ENCODE measurements at places on chromosomes 11 and 22. TPM values are rescaled to one million over a fixed set of nuclear protein-coding genes. Genes with fewer than 3 reads are reported as not detected.
A peak's percentile ranks its signal among the peaks of the same experiment; 100 is the strongest.

The CABP4 gene
- total RNA-seq: 0.27 TPM

The LRRC10B gene
- 5.0 TPM for total RNA-seq

The NCAM1 gene
- total RNA-seq: 421 TPM

DNA sequence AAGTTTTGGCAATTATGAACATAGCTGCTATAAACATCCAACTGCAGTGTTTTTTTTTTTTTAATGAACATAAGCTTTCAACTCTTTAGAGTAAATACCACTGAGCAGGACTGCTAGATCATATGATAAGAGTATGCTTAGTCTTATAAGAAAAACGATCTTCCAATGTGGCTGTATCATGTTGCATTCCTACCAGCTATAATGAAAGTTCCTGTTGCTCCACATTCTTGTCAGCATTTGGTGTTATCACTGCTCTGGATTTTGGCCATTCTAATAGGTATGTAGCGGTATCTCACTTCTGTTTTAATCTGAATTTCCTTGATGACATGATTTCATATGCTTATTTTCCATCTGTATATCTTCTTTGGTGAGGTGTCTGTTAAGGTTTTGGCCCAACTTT, 50.4 kb downstream of the PDGFD start:
- no peak for DNase-seq

GRCh38 chr11:115145324-115145723, 358.9 kb downstream of the CADM1 start:
- DNase-seq: no peak

- no peak for DNase-seq
Observed at GRCh38 chr11:10857459-10857708, 469 bp downstream of the ZBED5 start.

- DNase-seq: no peak
Observed at GRCh38 chr11:116317212-116317611, 455.6 kb downstream of the BUD13 start.

DNA sequence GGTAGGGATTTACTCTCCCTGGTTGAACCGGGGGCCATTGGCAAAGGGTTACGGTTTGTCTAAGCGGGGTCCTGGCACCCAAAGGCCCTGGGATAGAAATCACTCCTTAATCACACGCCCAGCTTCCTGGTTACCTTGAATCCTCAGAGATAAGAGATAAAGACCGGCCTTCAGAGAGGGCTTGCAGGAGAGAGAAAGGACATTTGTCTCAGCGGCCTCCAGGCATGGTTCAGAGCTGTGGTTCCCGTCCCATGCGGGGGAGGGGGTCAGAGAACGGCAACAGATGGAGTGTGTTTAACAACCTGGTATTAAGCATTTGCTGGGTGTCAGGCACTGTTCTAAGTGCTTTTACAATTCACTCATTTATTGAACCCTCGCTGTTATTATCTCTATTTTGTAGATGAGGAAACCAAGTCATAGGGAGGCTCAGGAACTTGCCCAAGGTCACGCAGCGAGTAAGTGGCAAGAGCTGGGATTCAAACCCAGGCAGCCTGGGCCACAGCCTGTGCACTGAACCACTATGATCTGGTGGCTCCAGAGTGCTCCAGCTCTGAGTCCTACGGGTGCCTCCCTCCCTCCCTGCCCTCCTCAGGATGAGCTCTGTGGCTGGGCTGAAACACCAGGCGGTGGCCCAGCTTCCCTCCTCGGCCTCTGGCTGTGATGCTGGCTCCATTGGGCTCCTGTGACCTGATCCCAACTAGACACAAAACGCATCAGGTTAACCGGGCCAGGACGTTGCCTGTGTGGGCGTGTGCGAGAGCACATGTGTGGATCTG, 18.6 kb downstream of the LRRC10B start:
- no peak for DNase-seq

DNA sequence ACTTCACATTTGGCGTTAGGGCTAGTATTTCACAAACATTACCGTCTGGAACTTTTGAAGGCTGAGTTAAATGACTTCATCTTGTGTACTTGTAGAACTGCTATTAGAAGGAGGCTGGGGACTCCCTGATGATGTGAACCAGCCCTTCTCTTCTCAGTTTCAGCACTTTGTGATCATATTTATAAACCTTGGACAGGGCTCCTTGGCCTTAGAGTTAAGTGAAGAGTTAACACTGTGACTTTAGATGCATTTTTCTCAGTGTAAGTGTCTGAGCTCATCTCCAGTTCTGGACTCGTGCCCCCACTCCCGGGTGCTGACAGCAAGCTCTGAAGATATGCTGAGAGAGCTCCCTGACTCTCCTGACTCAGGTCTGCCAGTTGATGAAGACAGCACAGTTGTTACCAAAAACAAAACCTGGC, 8.4 kb downstream of the MIAT start:
- DNase-seq: no peak

DNA sequence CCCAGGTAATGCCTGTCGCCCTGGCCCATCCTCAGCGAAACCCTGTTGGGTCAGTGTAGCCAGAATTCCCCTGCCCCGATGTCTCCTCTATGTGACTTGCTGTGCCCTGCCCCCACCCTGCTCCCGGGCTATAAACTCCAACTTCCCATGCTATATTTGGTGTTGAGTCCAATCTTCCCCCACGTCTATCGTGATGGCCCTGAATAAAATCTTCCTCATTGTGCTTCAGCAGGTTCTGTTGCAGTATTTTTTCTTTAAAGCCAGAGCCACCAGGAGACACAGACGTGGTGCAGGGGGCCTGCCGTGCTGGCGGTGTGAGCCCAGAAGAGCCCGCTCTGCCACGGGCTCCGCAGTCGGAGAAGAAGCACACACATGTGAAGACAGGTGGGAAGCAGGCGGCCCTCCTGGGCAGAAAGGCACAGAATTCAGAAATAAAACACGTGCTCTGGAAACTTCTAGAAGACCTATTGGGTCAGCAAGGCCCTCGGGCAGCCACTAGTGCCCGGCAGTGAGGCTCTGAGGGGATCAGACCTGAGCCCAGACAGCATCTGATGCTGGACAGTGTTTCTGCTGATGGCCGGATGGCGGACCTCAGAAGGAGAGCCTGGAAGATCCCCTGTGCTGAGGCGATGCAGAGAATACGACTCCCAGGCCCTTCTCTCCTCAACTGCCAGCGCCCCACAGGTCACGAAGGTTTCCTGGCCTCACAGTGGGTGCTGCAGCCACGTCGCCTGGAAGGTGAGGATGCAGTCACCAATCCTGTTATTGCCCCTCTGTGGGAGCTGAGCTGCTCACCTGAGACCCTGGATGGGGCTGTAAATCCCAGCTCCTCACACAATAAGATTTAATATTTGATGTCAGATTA, 501.9 kb downstream of the BRD1 start:
- no peak for DNase-seq

DNA sequence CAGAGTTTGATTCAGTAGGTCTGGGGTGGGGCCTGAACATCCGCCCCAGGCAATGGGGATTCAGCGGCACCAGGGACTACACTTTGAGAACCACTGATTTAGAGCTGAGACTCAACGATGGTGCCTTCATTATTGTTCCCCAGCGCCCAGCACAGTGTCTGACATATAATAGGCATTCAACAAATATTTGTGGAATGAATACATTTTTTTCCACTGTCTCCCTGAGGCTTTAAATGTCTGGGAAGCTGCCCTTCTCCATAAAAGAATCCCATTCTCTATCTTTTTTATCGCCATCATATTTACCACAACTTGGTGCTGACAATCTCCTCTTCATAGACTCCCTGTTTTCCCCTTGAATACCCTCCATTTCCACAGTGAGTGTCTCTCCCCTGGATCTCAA, 23.6 kb upstream of the LMO2 start:
- DNase-seq: no peak

DNA sequence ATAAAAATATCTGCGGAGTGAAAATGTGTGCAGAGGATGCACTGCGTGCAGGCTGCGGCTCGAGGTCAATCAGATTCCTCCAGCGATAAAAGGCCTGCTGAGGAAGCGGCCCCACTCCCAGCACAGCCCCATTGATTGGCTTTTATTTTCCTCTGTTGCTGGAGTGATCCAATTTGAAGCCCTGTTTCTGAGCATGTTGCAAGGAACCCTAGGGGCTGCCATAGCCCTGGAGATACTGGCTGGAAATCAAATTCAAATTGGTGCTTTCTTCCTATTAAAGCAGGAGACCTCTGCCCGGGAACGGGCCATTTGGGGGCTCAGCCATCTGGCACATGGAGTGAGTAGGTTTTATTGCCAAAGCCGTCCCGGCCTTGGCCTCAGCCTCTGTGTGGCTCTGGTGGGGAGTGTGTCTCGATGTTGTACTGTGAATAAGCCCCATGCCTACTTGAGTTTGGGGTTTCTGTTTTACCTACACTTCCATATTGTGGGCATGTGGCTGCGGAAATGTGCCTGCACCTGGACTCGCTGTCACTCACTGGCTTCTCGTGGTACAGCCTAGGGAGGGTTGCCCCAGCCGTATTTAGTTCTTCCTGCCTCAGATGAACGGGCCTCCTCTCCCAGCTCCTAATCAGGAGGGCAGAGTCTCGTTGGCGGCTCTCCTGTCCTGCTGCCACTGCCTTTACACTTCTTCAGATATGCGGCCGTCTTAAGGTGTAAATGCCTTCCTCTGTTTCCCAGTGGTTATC, 25.6 kb downstream of the PARVB start:
- DNase-seq: peak; percentile 40

- DNase-seq: no peak
Observed at GRCh38 chr11:119910051-119910450, 181.1 kb upstream of the NECTIN1 start.

DNA sequence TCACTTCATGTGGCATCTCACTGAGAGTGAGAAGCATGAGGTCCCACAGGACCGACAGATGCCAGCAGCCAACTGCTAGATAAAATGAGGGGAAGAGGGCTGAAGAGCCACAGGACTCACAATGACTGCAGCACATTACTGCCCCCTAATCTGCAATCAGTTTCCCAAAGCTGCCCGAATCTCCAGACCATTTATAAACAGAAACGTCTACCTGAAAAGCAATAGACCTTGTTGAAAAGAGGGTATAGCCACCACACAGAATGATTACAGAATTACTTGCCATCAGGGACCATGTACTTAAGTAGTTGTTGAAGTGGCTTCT, 12.4 kb upstream of the TEF start:
- DNase-seq: no peak

DNA sequence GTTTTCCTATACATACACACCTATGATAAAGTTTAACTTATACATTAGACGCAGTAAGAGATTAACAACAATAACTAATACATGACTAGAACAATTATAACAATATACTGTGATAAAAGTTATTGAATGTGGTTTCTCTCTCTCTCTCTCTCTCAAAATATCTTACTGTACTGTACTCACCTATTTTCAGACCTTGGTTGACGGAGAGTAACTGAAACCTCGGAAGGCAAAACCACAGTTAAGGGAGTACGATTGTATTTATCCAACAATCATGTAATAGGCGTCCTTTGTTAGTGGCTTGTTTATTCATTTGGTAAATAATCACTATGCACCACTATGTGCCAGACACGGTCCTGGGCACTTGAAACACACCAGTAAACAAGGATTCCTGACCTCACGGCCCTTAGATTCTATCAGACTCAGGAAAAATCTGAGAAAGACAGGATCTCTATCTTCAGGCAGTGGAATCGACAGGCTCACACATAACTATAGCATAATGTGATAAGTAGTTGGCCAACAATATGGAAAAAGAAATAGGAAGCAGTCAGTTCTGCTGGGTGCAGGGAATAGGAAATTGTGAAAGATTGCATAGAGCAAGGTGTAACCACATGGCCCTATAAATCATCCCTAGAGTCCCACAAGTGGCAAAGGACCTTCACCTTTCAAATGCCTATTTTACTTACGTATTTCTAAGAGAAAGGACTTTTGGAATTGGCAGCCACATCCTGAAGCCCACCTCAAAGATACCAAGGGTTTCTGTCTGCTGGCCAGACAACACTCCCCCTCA, 12.0 kb downstream of the ETS1 start:
- no peak for DNase-seq

DNA sequence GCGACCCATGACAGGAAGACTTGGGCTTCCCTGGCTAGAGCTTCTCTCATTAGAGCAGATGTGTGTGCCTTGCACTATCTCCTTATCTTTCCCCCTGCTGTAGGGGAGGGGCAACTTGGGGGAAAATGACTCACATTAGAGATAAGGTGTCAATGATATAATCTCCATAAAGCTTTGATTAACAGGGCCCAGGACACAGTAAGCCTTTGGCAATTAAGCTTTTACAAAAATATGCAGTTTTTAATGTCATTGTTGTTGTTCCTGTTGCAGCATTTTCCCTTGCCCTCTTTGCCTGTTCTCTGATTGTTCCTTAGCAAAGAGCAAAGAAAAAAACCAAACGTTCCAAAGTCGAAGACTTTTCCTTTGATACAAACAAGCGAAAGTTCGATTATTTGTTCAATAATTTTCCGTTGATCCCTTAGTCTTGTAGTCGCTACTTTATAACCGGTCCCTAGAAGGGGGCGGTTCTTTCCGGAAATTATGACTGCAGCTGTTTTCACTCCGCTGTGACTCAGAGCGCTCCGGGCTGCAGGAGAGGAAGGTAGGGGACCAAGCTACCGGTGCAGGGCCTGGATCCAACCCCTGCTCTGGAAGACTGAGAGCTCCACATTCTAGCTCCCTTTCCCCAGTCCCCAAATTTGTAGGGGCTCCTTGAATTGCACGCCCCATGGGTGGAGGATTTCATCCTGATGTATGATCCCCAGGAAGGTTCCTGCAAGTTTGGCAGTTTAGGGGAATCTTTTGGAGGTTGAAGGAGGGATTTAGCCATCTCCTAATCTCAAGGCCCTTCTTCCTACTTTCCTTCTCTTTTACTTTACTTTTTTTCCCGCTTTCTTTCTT, at the start of gene VWA5A:
Gene VWA5A (plus strand): TSS at position 509 of the 840 bp plus-strand sequence. CDS start 2,062 bp downstream, outside the sequence.
- no peak for DNase-seq

DNA sequence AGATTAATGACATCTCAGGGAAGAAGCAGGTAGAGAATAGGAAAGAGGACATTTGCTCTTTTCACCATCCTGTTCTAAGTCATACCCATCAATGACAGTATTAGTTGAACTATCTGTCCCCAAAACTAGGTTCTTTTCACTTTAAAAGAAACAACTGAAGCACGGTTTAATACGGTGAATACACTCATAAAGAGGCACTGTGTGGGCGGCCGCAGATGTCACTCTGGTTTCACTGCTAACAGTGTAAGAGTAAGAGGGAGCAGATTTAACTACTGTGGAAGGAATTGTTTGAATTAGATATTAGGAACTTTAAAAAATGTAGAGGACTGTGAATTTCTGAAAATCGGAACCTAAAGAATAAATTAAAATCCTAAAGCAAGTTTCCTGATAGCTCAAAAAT, 49.5 kb downstream of the VSIG10L2 start:
- DNase-seq: peak; percentile 45

DNA sequence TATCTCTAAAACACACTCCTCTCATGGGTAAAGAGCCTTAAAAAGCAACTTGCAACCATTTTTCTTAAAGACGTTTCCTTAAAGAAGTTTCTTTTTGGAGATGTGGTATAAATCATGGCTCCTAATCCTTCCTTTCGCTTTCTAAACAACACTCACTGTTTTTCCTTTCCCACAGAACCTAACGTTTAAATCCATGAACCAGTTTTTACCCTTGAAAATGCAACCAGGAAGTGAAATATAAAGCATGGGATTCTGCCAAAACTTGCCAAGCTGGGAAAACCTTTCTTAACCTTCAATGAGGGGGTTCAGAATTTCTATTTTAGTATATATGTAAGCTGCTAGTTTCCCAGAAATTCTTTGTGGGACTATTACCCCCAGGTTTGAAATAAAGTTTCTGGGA, 8.6 kb downstream of the PLEKHA7 start:
- no peak for DNase-seq

- no peak for DNase-seq
Observed at GRCh38 chr22:41762980-41763779, 37.3 kb upstream of the CCDC134 start.

- no peak for DNase-seq
Observed at GRCh38 chr22:25628494-25628893, 64.0 kb downstream of the GRK3 start.

Data from cerebellum (tissue), 4 donors.